Stimulated activated naive B cell treated with anti-CD40 and anti-IgM and Interleukin-4, amounts not matched to agents 10 μg/mL and 1 μg/mL and 100 μg/mL, for 72 hours (primary cell): ENCODE measurements at places on chromosomes 1 and 21.

DNA sequence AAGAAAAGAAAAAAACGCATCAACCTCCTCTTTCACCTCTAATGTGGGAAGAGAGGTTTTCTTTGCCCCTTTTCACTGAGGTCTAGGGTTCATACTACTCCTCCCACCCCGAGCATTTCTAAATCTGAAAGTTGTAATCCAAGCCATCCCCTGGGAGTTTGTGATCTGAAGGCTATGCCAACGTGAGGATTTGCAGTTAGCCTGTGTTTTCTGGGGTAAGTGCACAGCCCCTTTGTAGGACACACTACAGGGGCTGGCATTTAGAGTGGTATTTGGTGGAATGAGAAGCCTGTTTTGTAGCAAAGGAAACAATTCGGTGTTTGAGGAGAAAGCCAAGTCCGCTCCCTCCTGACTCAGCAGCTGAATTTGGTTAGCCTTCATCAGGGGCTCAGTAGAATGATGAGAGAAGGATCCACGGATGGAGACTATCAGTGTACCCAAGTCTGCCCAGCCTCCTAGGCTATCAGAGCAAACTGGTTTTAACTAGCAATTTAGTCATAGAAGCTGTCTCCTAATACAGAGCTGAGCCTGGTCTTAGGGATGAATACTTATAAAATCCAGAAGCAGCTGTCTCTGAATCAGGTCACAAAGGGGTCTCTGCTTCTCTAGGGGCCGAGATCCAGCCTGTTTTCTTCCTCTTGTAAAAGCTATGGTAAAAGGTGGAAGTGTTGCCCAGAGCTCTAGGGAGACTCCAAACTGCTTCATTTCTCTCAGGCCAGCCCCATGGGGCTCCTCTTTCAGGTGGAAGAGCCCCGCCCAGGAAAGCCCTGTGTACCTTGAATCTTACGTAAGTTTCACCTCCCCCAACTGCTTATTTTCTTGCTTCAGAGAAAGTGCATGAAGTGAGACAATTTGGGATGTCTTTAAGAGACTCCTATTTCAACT is 2.1 kb downstream of the PCP4L1 start:
- DNase-seq = no peak

DNA sequence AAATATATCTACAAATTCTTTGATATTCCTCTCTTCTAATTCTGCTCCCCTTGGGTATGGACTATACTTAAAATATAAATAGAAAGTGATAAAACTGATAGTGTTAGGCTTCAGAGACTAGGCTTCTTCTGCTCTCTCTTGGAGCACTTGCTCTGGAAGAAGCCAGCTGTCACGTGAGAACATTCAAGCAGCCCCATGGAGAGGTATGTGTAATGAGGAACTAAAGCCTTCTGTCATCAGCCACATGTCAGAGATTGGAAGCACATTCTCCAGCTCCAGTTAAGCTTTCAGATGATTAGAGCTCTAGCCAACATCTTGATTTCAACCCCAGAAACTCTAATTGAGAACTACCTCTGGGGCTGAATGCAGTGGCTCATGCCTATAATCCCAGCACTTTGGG is 34.3 kb downstream of the XKR8 start:
- DNase-seq = no peak

GRCh38 chr1:11397151-11397901 is 81.6 kb upstream of the DISP3 start:
- no peak for DNase-seq

DNA sequence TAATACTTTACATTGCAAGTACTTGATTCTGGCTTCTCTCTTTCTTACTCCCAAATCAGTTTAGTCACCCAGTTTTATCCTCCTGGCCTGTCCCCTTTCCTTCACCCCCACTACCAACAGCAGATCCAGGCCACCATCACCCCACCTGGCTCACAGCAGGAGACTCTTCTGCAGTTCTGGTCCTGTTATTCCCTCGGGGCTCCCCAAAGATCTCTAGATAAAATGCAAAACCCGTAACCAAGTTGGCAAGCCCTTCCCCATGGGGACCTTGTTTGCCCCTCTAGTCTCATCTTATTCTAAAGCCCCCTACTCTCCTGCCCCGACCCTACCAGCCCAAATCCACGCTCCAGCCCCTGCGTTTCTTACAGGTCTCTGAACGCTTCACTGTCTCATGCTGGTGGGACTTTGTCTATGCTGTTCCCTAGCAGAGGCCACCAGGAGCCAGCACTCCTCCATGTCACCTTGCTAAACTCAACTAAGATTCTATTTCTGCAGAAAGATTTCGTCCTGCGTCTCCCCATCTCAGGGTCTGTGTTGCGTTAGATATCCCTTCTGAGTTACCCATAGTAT is 4.0 kb downstream of the ABCG1 start:
- DNase-seq = no peak

DNA sequence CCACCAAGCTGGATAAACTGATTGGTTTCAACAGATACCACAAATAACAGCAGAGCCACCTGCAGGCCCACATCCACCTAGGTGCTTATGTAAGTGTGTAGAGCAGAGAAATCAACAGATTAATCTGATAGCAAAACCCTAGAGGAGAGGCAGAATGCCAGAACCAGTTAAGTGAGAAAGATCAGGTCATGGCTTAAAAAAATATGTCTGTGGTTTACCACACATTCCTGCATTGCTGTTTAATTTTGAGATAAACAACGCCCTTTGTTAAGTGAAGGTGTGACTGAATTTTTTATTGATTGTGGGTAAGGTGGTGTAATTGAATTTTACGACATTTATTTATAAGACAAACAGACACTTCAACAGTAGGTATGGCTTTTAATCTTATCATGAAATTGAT is 21.2 kb downstream of the CRNN start:
- DNase-seq = no peak

- no peak for DNase-seq
Measured at GRCh38 chr1:10863886-10864285, 67.4 kb upstream of the CASZ1 start.

GRCh38 chr1:42943166-42943565 is 15.5 kb downstream of the SLC2A1 start:
- DNase-seq = no peak

- no peak for DNase-seq
Measured at GRCh38 chr21:29430576-29430975, 131.9 kb downstream of the BACH1 start.

DNA sequence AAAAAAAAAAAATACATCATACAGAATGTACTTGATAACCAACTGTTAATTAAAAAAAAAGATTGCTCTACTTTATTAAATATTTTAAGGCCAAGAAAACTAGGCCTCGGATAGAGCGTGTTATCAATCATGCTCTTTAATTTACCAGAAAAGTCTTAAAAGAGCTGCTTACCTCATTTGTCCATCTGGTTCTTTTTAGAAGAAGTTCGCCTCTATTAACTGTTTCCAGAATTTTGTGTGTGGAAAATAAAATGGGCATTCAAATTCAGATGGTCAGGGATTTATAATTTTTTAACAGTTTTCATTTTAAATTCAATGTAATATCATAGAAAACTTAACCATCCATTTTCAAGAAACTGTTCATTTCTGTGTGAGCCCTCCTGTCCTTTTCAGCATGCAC is 53.8 kb downstream of the KCNK1 start:
- DNase-seq = no peak

DNA sequence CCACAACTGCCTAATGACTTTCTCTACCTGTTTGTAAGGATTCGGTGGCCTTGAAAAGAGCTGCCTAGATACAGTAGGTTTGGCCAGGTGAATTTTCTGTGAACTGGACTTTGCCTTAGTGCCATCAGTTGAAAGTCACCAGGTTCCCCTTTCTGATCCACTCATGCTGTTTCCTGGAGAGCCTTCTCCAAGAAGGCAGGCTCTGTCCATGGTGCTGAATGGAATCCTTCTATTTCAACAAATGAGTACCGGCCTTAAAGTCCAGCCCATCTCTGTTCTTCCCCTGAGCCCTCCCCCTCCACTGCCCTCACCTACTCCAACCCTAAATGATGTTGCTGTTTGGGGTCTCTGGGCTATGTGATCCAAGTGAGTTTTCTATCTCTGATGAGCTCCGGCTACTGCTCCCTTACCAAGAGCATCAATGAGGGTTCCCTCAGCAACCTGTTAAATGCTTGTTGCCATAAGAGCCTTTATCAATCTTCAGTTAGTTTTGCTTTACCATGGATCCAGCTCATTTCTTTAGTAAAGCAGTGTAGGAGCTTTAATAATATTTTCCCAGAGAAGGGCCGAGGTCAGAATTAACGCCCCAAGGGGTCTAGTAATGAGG is 500.4 kb downstream of the PTPRU start:
- no peak for DNase-seq

GRCh38 chr1:212605441-212606394 is 2.8 kb upstream of the ATF3 start:
- no peak for DNase-seq

DNA sequence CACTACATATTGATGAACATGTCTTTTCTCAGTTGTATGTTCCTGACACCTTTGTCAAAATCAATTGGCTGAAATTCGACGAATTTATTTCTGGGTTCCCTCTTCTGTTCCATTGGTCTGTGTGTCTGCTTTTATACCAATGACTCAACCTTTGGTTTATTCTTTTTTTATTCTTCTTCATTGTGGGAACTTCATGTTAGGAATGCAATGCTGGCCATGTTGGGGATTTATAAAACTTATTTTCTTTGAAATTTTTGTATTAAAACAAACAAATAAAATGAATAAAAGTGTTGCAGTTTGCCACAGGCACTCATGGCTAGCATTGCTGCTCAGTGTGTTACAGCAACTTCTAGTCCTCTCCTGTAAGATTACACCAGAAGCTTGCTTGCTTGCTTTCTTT is 287.8 kb downstream of the DUSP10 start:
- DNase-seq = no peak

GRCh38 chr21:39387461-39388037 is 38.7 kb upstream of the HMGN1 start:
- DNase-seq = peak; percentile 82

GRCh38 chr1:205500240-205501233 is 3.9 kb upstream of the CDK18 start:
- no peak for DNase-seq

GRCh38 chr1:175498002-175498401 is 245.4 kb downstream of the TNR start:
- no peak for DNase-seq

GRCh38 chr1:31348449-31348848 is 24.4 kb downstream of the FABP3 start:
- DNase-seq = no peak

DNA sequence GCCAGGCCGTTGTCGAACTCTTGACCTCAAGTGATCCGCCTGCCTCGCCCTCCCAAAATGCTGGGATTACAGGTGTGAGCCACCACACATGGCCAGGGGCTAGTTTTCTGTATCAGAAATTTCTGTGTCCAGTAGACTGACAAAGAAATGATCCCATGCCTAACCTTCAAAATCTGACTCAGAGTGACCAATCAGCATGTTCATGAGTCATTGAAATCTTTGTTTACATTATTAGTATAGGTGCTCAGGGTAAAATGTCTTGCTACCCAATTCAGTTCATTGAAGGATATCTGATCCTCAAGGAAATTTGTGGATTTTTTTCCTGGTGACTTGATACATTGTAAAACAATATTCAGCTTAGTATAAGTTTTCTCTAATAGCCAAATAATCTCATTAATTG is 11.0 kb upstream of the LDLRAD2 start:
- DNase-seq = no peak

DNA sequence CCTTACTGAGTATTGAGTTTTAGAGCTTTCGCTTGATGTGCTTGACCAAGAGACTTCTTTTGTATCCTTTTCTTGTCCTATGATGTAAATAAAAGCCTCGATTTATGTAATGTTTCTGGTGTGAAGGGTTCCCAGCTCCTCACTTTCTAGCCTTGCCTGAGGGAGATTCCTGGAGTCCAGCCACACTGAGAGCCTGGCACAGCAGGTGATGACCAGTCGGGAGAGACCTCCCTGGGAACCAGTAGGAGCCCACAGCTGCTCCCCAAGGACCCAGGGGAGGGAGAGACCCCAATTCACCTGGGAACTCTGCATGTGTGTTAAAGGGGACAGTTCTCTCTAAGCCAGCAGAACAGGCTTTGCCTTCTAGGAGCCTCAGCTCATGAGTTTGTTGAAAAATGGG is 8.9 kb downstream of the C1orf115 start:
- DNase-seq = no peak

DNA sequence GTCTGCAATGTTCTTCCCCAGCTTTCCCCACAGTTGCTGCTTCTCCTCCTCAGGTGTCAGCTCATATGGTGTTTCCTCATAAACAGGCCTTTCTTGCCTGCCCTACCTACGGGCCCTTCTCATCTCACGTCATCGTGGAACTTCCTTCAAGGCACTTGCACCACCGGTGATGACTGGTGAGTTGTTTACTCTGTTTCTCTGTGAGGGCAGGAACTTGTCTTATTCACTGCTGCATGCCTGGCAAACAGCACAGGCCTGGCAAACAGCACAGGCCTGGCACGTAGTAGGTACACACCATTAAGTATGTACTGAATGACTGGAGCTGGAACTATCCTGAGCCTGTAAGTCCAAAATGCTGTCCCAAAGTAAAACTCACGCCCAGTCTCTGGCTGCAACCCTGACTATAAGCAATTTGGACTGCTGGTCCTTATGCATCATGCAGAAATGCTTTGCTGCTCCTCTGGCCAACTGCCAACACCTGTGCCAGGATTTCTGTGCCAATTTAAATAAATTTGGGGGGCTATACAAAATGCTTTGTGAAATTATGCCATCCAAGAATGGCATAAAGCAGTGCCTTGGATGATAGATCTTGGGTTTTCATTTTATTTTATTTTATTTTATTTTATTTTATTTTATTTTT is 25.7 kb downstream of the STK40 start:
- no peak for DNase-seq

- no peak for DNase-seq
Measured at GRCh38 chr1:113255038-113255719, 135.1 kb upstream of the MAGI3 start.

GRCh38 chr21:42750737-42751530 is 97.5 kb downstream of the PDE9A start:
- DNase-seq = no peak

GRCh38 chr1:222299524-222299923 is 248.4 kb downstream of the HHIPL2 start:
- DNase-seq = no peak

DNA sequence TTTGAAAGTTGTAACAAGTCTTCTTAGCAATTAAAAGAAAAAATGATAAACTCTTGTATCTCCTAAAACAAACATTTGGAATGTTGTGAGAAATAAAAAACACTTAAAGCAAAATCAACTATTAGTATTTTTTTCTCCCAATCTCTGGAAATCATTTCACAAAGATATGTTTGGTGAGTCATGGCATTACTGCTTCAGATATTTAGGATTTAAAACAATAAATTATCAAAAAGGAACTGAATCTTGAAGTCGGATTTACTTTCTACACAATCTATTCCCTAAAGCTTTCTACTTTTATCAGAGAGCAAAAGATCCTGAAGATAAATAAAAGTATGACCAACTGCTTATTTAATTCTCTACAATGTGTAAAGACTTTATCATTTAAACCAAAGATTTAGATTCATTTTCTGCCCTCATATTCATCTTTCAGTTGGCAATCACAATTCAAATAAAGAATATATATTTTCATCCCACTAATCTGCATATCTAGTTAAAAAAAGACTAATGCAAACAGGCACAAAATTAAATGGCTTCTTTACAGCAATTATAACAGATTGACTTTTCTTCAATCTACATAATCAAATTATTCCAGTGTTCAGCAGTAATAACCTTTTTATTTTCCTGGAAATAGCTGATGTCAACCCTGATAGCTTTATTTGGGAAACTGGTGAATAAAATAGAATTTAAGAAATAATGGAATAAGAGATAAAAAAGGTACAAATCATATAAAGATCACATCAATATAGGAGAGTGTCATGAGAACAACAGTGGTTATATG is 230.0 kb downstream of the COP1 start:
- no peak for DNase-seq

- no peak for DNase-seq
Measured at GRCh38 chr1:1165485-1165884, 8.2 kb upstream of the TTLL10 start.

- no peak for DNase-seq
Measured at GRCh38 chr1:214838351-214838750, 235.4 kb downstream of the CENPF start.
